GM06990 (cell line): ENCODE measurements at places on chromosomes 11 and 22.

DNA sequence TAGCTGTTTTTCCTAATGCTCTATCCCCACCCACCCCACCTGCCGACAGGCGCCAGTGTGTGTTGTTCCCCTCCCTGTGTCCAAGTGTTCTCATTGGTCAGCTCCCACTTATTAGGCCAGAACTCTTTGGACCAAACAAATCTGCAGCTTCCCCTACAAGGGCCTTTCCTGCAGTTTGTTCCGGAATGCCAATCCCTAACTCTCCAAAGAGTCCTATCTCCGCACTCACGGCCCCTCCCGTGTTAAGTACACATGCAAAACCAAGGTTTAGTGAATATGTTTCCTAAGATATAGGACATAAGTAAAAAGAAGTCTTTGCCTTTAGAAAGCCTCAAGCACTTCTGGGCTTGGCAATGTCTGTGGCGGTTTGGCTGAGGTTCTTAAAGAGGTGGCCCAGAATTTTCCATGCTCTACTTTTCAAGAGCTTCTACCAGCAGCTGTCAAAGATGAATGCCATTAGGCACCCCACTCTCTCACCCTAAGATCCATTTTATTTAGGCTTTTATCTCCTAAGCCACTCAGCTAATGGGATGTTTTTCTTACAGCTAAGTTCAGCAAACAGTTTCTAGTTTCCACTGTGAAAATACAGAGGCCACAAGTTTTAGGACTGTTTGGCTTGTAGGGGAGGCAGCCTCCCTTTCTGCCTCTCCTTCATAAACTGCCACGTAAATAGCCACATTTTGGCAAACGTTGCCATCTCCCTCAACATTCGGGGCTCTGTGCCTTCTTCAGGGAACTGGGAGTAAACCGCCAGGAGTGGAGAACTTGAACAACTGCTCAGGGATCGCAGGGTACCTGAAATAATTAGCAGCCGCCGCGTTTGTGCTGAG lies 1.6 kb downstream of the CD59 start:
- no peak for DNase-seq

DNA sequence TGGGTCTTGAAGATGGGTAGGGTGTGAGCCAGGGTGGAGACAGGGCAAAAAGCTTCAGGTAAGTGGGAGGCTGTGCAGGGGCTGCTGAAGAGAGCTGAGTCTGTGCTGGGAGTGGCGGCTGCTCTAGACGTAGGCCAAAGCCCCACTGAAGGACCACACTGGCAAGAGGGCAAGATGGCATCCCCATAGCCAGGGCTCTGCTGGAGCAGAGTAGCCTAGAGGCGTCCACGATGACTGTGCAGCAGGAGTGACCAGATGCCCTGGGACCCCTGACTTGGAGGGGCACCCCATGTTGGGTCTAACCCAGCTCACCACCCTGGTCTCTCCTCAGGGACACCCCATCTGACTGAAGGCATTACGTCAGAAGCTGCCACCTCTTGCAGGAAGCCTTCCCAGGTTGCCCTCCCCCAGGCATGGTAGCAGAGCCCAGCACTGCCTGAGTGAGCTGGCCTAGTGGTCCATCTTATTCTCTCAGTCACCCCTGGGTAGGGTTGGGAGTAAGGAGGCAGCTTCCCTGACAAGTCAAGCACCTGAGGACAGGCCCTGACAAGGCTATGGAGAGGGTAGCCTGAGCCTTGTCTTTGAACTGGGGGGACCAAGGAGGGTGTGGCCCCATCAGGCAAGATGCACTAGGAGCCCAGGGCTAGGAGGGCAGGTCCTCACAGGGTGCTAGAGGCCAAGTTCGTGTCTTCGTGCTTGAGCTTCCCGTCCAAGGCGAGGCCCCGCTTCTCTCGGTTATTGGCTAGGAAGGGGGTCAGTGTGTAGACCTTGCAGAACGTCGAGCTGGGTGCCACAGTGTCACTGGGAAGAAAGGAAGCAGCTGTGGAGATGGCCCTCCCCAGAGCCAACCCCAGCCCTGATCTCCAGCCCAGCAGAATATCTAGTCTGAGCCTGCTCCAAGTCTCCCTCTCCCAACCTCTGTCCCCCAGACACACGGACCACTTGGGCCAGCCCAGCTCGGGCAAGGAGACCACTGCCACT lies 33.1 kb downstream of the TPBGL start:
- DNase-seq: no peak

DNA sequence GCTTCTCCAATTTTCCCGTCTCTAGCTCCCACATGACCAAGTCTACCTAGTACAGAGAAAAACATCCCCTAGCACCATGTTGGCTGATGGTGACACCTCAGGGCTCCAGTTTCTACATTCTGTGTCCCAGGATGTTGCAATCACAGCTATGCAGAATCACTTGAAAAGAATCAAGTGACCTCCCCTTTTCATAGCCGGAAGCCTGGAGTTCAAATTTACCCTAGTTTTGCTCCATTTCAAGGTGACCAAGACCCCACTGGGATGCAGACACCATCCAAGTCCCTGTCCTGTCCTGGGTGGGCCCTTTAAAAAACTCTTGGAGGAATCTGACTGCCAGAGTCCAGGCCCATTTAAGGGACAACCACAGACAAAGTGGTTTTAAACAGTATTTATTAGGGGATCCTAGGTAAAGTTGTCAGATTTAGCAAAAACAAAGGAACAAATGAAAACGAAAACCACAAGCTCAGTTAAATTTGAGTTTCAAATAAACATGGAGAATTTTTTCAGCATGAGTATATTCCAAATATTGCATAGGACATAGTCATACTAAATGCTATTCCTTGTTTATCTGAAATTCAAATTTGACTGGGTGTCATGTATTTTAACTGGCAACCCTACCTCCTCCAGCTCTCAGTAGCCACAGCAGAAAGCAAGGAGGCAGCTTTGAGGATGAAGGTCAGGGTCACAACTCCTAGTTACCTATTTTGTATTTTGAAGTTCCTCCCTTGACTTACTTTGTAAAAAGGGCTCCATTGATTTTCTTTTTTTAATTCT lies 52.4 kb downstream of the MIAT start:
- no peak for DNase-seq

GRCh38 chr11:111938687-111939160 lies 1.6 kb downstream of the DIXDC1 start:
- DNase-seq: peak; percentile 62

DNA sequence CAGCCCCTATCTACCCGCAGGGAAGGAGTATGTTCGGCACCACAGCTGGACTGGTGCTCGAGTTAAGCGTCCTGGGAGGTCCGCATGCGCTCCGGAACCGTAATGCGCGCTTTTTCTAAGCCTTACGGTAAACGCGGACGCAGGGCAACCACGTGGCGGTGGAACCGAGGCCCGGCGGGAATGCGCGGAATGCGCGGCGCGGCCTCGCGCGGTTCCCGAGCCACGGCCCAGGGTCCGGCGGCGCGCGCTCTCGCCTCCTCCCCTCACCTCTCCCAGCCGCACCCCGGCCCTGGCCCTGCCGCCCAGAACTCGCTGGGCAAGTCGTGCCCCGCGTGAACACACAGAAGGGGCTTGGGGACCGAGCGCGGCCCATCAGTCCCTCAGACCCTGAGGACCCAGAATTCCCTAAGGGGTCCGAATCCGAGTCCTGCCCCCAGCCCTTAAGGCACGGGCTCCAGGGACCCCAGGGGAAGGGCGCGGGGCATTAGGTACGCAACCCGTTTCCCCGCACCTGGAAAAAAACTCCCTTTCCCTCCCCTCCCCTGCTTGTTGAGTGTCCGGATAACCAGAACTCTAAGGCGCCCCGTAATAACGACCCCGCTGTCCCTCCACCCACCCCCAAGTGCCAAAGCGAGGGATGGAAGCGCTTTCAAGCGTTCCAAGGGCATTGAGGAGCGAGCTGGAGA lies 4.3 kb upstream of the CCND1 start:
- DNase-seq: no peak

GRCh38 chr11:65708451-65708850 lies 3.6 kb upstream of the KAT5 start:
- no peak for DNase-seq

DNA sequence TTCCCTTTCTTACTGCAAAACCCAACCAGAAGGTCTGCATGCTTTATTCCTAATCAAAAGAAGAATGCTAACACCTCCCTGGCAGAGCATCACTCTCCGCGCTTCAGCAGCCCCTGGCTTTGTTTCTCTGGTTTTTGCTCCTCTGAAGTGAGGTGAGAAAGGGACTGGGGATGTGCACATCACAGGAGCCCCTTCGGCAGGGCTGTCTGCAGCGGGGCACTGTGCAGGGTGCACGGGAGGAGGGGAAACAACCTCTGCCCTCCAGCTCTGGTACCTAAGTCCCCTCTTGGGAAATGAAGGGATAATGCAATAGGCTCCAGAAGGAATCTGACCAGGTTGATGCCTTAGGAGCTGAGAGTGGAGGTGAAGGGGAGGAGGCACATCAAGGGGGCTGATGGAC lies 312.7 kb downstream of the NTM start:
- no peak for DNase-seq

- DNase-seq: no peak
Measured at GRCh38 chr22:30212363-30212995, 34.1 kb downstream of the LIF start.
